A549 treated with Mapracorat at 1 μM for 4 hours (cell line): ENCODE measurements at places on chromosomes 1 and 21. TPM values are rescaled to one million over a fixed set of nuclear protein-coding genes. Genes with fewer than 3 reads are reported as not detected.

The KRTAP19-3 gene
- total RNA-seq: not detected in 5 replicates

The SAMD13 gene
- 0.52 to 0.81 TPM (median 0.54 TPM) in 5 replicates for total RNA-seq

The CRNN gene
- total RNA-seq: not detected in 5 replicates

The LRRN2 gene
- 11.7 to 15.3 TPM (median 12.7 TPM) in 5 replicates for total RNA-seq

The NEXN gene
- 5.7 to 11.2 TPM (median 7.1 TPM) in 5 replicates for total RNA-seq

The LRRC71 gene
- total RNA-seq: 0.14 to 0.33 TPM (median 0.18 TPM) in 4 of 5 replicates, not detected in the other

The PM20D1 gene
- total RNA-seq: not detected in 5 replicates
